Retina (tissue), 1 donor: ENCODE measurements at places on chromosomes 16 and 17.

DNA sequence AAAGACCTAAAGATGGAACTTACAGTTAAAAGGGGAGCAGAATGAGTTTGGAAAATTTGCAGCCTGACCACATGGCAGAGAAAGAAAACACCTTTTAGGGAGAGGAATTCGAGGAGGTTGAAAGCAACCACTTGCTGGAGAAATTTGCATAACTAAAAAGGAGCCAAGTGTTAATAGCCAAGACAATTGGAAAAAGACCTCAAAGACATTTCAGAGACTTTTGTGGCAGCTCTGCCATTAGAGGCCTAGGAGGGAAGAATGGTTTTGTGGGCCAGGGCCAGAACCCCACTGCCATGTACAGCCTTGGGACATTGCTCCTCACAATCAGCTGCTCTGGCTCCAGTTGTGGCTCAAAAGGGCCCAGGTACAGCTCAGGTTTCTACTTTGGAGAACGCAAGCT lies 338.5 kb downstream of the UTP18 start:
- no peak for DNase-seq

DNA sequence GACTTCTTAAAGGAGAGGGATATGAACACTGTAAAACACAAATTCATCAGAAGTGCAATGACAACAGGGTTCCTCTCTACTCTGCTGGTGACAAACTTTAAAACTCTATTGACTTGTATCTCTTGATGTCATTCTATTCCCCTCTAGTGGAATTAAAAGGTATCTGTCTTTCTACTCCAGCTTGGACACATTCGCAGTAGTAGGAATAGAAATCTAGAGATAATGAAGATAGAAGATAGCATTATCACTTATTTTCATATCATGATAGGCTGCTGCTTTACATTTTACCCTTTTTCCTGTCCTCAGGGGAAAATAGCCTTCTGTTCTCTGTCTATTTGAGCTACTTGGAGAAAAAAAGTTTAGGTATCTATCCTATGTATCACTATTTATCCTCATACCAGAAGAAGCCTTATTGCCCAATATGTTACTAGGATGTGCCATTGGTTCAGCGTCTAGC lies 209.6 kb upstream of the CACNG5 start:
- DNase-seq: no peak

- no peak for DNase-seq
These were observed 33.9 kb downstream of the AHSP start for GRCh38 chr16:31561426-31562233.

DNA sequence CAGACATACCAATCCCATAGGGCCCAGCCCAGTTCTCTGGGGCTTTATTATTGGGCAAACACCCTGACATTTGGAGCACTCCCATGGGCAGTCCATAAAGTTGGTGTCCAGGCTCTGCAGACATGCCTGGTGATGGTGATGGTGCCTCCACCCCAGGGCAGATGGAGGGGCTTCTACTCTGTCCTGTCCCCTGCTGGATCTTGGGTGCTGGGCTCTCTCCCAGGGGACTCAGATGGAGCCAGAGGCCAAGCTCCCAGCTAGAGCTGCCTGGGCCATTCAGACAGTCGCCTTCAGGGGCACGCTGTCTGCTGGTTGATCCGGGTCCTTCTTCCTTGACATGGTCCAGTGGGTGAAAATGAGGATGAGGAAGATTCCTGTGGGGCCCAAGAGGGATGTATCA lies 10.6 kb downstream of the CDH16 start:
- no peak for DNase-seq

GRCh38 chr16:4745274-4745569 lies 10.9 kb downstream of the DNAAF8 start:
- DNase-seq: no peak

DNA sequence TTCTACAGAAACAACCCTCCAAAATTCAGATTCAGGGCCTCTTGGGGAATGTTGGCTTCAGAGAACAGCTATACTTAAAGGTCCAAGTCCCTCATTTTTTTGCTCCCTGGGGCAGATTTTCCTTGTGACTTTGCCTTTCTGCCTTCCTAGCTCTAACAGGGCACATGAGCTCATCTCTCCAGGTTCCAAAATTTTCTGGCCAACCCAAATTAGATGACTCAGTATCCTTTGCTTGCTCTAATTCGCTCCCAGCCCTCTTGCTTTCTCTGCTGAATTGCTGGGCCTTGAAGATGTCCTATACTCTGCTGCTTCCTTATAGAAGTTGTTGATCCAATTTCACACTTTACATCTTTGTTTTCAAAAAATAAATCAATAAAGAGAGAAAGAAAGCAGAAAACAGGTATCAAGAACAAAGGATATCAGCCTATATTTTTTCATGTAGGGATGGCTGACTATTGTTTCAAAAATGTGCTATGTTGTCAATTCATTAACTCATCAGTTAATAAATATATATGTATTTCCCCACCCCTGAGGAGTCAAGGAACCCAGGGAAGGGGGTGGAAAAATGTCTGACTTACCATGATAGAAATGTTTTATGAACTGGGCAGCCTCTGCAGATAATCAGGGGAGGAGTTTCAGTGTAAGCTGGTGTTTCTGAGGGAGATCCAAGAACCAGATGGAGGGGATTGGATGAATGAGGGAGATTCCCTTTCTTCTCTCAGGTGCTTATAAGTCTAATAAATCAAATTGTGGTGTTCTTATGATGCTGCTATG lies 1.0 kb upstream of the KRTAP4-2 start:
- DNase-seq: no peak

- no peak for DNase-seq
These were observed 29.5 kb upstream of the MSI2 start for GRCh38 chr17:57226793-57227192.
